ENCODE measurements at places on chromosomes 5 and 9.

DNA sequence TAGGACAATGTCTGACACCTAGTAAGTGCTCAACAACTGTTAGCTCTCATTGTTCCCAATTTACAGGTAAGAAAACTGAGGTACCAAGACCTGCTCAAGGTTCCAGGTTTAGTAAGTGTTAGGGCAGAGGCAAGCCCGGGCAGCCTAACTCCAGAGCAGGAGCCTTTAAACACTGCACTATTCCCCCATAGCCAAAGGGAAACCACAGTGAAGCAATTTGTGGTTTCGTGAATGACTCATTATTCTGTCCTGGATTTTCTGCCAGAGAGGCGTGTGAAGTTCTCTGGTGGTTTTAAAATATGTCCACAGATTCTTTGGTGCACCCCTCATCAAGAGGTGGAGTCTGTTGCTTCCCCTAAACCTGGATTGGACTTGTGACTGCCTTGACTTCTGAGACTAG, 1.0 kb upstream of the MCC start:
- DNase-seq, result peak; percentile 99

DNA sequence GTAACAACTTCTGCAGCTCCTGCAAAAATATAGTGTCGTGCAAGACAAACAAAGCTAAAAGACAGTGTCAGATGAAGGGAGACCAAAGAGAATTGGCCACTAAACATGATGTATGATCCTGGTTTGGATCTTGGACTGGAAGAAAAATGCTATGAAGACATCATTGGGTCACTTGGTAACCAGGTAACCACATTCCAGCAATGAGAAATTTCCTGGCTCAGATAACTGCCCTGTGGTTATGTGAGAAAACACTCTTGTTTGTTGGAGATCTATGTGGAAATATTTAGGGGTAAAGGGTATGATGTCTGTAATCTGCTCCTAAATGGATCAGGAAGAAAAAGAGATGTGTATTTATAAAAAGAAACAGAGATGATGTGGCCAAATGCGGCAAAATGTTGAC, 45.5 kb upstream of the ANKRD33B start:
- no peak for DNase-seq

- DNase-seq, result no peak
Measured at GRCh38 chr9:93896496-93897033, 58.6 kb downstream of the BARX1 start.

- no peak for DNase-seq
Measured at GRCh38 chr9:70519912-70520724, 105.7 kb upstream of the KLF9 start.

DNA sequence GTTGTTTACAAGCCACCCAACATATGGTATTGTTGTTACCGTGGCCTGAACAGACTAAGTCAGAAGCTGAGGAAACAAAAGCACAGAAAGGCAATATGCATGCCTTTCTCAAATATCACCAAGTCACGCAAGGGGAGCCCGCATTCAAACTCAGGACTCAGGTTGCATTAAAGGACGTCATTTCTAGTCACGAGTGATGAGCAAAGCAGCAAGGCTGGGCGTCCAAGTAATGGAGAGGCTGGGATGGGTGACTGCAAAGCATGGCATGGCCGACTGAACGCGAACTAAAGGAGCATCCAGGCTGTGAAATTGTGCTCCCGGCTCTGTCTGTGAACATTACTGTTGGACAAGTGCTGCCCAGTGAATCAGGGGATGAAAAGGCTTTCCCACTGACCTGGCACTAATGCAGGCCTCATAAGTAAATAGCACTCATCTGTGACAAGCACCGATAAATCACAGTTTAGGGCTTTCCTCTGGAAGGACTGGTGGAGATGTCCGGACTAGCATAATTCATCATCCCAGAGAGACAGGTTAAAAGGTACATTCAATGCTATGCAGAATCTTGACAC, 202.8 kb downstream of the SPOCK1 start:
- no peak for DNase-seq

- no peak for DNase-seq
Measured at GRCh38 chr9:115004545-115004944, 74.2 kb upstream of the TNFSF8 start.

DNA sequence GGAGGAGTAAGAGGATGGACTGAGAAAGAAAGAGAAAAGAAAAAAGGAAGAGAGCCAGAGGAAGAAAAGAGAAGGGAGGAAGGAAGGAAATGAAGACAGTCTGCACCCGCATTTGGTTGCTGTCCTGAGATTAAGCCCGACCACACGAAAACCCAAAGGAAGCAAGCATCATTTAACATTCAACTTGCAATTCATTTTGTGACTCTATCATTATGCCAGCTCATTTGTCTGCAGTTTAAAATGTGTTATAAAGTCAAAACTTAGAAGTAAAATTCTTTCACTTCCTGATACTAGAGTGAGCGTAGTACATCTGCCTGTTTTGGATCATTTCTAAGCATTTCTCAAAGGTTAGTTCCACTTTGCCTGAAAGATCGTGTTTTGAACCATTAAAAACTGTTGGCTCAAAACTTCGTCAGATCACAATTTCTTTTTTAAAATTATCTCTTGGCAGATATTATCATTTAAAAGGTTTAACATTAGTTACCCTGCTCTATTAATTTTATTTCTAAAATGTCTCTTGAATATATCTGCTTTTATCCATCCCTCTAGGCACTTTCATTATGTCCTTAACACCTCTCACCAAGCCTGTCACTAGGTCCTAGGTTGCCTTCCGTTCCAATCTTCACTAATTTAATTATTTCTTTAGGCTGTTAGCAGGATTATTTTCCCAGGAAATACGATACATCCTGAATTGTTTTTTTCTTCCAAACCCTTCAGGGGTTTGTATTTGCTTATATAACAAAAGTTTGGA, 240.9 kb downstream of the TLE4 start:
- no peak for DNase-seq

DNA sequence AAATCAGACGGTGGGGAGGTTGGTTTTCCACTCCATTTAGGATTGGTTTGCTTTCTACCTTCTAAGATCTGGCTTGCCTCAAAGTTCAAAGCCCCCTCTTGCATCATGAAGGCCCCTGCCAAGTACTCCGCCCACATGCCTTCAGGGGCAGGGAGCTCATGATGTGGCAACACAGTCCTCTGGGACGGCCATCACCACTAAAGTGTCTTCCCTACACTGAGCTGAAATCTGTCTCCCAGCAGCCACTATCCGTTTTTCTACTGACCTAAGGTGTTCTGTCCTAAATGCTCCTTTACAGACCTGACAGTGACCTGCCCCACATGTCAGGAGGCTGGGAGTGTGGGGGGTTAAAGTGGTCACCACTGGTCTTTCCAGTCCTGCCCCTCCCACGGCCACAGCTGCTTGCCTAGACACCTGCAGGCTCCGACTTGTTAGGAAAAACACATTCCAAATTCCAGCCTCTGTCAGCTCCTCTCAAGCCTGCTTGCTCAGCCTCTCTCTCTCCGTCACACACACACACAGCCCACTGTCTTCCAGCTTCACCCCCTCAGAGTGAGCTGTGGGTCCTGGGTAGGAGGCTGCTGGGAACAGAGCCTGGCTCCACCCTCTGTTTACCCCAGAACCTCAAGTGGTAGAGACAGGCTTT, 44.9 kb downstream of the SHB start:
- DNase-seq, result peak; percentile 68

DNA sequence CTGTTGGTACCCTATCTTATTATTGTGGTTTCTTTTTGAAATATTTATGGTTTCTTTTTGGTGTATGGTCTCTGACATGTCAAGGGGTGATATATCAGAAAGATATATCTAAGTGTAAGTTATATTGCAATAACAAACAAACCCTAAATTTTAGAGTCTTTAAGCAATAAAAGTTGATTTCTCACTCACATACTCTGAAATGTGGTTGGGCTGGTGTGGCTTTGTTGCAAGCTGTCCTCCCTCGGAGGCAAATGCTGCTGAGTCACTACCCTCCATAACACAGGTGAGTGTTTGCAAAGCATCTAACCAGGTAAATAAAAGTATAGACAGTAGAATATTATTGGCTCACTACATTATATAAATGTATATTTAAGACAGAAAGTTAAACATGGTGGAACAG, 253.2 kb downstream of the CDH18 start:
- no peak for DNase-seq

GRCh38 chr5:40834391-40834848, 602 bp downstream of the RPL37 start:
- peak; percentile 30 for DNase-seq

DNA sequence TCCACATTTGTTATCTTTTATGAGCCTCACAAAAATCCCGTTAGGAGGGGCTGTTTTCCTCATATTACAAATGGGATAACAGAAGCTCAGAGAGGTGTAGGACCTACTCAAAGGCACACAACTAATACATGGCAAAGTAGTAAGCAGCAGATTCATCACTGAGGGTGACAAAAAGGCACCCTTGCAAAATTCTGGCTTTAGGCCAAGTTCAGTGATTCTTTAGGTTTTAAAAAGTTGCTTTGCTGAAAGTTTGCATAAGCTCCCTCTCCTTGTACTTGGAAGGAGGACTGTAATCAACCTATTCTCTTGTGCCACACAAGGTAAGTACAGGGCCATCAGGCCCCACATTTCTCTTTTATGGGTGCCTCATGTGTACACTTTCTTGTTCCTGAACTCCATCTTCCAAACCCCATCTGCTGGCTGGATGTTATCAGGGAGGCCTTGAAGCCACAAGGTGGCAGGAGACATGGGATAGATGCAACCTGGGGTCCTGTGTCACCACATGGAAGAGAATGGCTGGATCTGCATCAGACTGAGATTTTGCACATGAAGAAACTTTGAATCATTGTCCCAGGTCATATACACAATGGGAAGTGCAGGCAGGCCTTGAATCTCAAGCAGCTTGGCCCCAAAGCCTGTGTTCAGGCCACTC, 311.6 kb downstream of the MSX2 start:
- DNase-seq, result no peak

GRCh38 chr5:178778919-178779318, 48.5 kb upstream of the ZNF354A start:
- DNase-seq, result no peak

DNA sequence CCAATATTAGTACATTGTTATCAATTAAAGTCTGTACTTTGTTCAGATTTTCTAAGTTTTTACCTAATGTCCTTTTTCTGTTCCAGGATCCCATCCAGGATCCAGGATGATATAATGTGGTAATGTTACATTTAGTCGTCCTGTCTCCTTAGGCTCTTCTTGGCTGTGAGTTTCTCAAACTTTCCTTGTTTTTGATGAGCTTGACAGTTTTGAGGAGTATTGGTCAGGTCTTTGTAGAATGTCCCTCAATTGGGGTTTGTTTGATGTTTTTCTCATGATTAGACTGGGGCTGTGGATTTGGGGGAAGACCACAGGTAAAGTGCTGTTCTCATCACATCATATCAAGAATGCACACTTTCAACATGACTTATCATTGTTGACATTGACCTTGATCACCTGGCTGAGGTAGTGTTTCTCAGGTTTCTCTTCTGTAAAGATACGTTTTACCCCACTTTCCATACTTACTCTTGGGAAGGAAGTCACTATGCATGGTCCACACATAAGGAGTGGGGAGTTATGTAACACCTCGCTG, 9.6 kb downstream of the NDFIP1 start:
- no peak for DNase-seq

DNA sequence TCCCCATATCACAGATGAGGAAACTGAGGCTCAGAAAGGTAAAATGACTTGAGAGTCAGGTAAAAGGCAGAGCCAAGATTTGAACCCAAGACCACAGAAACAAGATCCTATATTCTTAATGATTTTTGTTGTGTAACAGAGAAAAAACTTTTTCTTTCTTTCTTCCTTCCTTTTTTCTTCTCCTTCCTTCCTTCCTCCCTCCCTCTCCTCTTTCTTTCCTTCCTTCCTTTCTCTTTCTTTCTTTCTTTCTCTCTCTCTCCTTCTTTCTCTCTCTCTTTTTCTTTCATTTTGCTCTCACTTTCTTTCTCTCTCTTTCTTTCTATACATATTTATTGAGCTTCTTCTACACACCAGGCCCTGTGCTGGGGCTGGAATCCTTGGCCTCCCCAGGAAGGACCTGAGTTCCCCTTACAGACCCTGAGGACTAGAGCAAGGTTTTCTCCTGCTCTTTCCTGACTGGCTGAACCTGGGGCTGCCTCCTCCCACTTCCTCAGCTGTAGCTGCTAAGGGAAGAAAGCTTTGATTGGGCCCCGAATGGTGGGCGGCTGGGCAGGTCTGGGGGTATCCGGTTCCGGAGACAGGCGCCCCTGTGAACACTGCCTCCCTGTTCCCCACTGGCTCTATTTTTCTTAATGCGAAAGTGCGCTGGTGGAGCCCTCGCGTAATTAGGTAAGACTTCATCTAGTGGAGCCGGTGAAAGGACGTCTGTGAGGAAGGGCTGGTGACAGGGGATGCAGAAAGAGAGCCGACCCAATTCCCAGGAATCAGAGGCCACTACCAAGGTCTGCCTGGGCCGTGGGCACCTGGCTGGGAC, 27.4 kb upstream of the KIF12 start:
- no peak for DNase-seq

DNA sequence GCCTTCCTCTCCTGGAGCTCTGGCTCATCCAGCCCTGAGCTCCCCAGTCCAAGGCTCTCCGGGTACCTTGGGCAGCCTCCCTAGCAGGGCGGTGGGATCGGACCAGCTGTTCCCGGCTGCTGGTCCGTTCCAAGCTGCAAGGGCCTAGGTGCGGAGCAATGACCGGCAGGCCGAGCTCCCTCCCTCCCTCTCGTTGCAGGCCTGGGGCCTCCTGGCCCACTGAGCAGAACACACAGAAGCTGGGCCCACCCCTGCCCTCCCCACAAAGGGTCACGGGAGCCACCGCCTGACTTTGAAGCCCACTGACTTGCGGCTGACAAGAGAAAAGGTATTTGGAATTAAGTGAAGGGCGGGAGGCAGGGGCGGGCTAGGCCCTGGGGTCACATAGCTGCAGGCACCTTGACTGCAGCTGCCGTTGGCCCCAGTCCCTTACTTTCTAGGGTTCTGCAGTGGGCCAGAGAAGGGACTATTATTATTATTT, 104.7 kb upstream of the IER5L start:
- no peak for DNase-seq

GRCh38 chr5:22521521-22521920, 331.6 kb downstream of the CDH12 start:
- DNase-seq, result no peak

DNA sequence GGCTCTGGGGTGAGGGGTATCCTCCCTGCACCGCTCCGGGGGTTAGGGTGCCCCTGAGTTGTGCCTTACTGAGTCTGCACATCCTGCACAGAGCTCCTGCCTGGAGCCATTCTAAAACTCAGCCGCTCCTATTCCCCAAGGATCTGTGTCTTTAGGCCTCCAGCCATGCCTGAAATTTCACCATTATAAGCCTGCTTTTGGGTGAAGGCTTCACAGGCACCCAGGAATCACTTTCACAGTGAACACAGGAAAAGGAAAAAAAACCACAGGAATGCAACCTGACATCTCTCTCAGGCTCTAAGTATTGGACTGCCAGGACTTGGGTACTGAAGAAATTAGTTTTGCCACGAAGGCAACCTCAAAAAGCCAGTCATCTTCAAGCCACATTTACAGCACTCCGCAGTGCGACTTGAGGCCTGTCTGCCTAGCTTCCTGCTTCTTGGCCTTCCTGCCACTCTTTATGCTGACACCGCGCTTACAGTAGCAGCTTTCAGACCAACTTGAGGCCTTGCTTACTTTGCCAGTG, 30.9 kb downstream of the GALNT10 start:
- peak; percentile 96 for DNase-seq

GRCh38 chr5:179373101-179373934, 28.1 kb upstream of the ADAMTS2 start:
- no peak for DNase-seq

Measured in fibroblast of skin of back (primary cell).